ENCODE measurements at places on chromosomes 1 and 21.

DNA sequence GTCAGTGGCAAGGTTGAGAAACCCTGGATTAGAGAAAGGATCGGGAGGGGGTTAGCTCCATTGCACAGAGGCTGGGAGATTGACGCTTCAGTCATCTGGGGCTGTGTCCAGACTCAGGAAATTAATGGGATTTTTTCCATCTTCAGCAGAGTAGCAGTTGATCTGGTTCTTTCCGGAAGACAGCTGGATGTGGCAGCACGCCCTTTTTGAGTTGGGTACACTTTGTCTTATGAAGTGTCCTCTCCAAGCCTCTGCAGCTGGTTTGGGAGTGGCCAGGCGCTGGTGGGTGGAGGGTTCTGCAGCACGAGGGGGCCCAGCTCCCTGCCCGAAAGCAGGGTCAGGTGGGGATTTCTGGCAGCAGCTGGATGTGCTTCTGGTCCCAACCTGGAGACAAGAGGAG lies 95.1 kb downstream of the TAS1R2 start:
- no peak for DNase-seq

GRCh38 chr1:48291421-48291820 lies 68.9 kb downstream of the SLC5A9 start:
- DNase-seq: no peak

DNA sequence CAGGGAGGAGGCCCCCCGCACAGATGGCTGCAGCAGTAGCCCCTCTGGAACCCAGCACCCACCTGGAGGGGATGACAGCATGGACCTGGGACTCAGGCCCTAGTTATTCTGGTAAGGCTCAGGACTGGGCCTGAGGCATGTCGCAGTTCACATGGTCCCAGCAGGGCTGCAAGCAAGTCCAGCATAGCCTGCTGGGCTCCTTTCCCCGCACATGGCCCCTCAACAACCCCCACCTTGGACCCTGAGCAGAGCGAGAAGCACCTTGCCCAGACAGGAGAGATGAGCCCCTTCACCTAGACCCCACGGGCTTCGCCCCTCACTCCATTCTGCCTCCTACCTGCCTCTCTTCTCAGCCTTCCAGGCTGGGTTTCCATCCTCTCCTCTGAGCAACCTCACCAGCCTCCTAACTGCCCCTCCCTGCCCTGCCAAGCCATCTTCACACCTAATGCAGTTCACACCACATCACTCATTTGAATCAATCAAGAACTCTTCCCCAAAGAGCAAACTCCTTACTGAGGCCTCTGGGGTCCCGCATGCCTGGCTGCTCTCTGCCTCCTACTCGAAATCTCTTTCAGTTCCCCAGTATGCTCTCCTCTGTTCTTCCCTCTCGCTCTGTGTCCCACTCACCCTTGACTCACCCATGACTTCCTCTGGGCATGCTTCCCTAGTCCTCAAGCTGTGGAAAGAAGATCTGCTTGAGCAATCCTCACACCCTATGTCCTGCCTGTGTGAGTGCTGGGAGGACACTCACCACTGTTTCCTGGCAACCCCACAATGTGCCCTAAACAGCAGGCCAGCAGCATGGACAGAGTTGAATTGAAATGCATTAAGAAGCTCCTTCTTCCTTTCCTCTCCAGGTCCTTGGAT lies 9.4 kb upstream of the THEMIS2 start:
- DNase-seq: peak; percentile 95

- peak; percentile 94 for DNase-seq
These were observed 684 bp downstream of the SLC2A1 start for GRCh38 chr1:42957880-42958487.

GRCh38 chr1:145891587-145892485 lies 6.2 kb upstream of the ANKRD35 start:
- DNase-seq: peak; percentile 86

GRCh38 chr1:219209578-219209977 lies 35.9 kb downstream of the LYPLAL1 start:
- DNase-seq: no peak

- DNase-seq: no peak
These were observed 200.3 kb upstream of the FOXD3 start for GRCh38 chr1:63122079-63122478.

DNA sequence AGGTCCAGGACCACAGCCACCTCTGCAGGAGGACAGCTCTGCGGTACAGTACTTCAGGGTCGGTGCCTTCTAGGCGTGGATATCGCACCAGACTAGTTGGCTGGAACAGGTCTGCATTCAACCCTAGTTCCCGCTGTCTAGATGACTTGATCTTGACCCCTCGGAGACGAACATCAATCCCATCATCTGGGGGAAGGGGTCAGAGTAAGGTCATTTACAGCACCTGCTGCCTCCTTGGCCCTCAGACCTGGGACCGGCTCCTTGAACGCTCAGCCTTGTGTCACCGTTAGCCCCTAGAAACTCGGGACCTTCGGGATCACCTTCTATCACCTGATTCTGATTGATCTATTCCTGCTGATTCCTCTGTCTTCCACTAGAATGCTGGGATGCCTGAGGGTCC lies 2.6 kb downstream of the HECTD3 start:
- no peak for DNase-seq

DNA sequence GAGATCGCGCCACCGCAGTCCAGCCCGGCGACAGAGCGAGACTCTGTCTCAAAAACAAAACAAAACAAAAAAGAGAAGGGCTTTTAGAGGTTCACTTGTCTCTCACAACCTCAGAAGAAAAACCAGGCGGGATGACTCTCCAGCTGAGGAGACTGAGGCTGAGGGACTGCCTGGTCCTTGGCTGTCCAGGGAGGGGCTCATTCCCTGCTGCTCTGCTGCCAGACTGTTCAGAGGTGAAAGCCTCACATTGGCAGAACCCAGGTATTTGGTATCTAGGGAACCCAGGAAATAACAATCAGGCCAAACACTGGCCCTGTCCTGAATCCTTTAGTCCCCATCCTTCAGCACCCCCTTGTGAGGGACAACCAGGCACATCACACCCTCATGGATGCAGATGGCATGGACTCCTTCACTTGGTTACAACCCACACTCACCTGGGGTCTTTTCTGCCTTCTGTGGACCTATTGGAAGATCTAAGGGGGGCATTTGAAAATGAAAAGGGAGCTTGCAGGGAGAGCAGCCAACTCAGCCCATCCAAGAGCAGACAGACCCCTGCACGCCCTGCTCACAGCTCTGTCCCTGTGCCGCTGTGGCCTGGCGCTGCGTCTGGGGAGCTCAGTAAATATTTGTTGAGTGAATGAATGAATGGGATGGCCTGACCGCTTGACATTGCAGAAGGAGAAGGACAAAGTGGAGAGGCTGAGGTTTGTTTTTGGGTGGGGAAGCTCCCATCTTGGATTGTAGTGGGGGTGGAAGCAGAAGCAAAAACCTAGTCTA lies 33.4 kb downstream of the CD247 start:
- no peak for DNase-seq

GRCh38 chr21:42467140-42467983 lies 28.7 kb downstream of the RSPH1 start:
- no peak for DNase-seq

DNA sequence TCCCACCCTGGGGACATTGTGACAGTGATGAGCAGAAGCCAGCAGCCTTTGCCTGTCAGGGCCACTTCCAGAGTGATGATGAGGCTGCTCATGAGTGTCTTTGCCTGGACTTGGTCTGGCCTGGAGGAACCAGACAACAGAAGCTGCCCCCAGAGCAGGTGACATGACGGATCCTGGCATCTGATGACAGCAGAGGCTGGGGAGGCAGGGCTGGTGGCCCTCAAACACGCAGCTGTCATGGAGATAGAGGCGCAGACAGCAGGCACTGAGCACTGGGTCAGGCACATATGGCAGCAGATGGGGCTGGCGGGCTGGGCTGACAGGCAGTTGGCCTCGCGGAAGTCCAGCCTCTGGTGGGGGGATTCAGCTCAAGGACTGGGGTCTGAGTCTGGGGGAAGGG lies 66.4 kb upstream of the STUM start:
- DNase-seq: no peak
